ENCODE measurements at places on chromosomes 7 and 10.
A peak's percentile ranks its signal among the peaks of the same experiment; 100 is the strongest.

DNA sequence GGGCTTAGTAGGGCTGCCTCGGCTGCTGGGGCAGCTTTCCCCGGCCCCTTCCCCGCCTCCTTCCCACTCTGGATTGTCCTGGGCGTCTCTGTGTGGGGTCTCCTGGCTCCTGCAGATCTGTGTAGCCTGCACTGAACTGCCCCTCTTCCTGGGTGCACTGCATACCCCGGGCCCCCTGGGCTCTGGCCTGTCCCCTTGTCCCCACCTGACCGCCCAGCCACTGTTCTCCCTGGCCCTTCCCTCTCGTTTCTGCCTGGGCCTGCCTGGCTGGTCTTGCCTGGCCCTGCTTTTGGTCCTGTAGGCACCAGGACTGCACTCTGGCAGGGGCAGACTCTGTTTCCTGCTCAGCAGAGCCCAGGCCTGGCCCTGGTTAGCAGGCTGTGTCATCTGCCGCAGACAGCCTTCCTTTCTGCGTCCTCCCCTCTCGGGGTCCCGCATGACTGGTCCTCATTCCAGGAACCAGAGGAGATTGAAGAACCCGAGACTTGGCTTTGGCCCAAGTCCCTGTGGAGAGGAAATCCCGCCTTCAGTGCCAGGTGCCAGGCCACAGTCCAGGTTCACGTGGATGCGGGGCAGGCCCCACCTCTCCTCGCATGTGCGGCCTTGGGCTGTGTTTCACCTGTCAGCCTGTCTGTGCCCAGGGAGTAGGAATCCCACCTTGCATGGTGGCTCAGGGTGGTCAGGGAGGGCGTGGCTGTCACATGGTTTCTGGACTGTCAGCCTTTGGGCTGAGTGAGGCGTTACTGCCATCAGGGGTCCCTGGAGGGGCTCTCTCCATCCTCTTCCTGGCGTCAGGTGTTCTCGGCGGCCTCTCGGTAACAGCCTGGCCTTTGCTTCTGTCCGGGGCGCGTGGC lies 9.2 kb downstream of the INPP5A start:
- DNase-seq: no peak

DNA sequence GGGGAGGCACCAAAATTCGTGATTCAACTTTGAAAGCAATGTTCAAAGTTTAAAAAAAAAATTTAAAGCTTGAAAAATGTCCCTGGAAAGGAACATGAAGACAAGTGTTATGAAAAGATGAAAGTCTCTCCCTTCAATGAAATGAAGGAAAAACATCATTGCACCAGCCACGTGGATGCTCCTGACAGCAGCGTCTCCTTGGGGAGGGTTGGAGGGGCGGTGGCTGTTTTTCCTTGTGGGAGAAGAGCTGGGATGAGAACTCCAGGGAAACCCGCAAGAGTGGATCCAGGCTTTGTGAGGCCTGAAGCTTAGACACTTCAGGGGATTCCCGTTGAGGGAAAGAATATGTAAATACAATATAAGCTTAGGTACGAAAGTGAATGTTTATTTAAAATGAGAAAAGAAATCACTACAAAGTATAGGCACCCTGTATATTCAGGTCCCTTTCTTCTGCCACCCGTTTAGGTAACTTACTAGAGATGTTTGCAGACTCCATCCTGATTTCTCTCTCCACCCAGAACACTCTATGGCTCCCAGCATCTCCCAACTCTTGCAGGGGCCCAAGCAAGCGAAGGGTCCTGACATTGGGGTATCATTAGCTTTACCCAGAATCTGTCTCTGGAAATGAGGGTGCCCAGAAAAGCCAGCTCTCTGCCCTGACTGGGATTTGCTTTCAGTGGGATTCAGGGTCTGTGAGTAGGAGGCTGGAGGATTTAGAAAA lies 63.1 kb upstream of the BAIAP2L1 start:
- DNase-seq: no peak

GRCh38 chr7:115476671-115477181 lies 553.8 kb downstream of the TFEC start:
- DNase-seq: no peak

GRCh38 chr10:127472976-127473375 lies 76.1 kb upstream of the NPS start:
- DNase-seq: no peak

DNA sequence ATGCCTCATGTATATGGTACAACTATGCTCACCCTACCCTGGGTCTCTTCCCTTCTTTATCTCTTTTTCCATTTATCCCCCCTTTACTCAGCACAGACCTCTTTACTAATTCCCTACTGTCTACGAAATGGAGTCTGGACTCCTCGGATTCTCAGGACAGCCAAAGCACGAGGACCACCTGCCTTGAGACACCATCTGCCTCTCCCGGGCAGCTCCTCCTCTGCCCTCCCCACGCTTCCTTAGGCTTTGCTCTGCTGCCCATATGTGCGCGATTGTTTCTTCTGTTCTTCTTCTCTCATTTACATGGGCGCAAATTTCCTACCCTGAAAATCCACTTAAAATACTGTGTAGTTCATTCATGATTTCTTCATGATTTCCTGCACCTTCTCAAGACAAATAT lies 62.7 kb upstream of the STK17A start:
- DNase-seq: no peak

- no peak for DNase-seq
These were observed 20.1 kb upstream of the GSTK1 start for GRCh38 chr7:143243111-143243510.

DNA sequence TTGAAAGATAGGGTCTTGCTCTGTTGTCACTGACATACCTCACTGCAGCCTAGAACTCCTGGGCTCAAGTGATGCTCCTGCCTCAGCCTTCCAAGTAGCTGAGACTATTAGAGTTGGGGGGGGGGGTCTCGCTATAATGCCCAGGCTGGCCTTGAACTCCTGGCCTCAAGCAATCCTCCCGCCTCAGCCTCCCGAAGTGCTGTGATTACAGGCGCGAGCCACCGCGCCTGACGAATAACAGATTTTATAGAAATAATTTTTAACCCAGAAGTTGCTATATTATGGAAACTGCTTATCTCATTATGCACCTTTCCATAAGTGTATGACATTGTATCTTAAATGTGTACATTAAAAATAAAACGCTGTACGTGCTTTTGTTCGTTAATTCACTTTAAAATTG lies 846 bp downstream of the ANKRD26 start:
- DNase-seq: no peak

GRCh38 chr7:2981103-2981480 lies 62.6 kb downstream of the CARD11 start:
- DNase-seq: no peak

DNA sequence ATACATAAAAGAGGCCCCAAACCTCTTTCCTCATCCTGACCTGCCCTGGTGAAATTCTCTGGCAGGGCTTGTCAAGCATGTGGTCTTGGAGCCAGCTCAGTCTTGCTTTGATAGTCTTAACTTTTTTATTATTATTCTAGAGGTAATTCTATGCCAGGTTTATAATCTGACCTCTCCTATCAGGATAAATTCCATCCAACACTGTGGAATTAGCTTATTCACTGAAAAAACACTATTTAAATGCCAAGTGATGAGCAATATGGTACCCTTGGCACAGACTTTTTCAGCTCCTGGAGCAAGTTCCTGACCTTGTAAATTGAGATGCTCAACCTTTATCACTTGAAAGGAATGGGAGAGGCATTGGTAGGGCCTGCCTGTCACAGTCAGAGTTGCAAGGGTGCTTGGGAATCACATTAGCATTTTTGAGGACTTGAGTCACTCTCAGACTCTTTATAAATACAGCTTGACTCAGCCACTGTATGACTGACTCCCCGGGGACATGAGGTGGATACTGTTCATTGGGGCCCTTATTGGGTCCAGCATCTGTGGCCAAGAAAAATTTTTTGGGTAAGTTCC lies at the start of gene CPA4:
CPA4 (plus strand) TSS at position 480 of the 576 bp plus-strand sequence; CDS start at position 500, 20 bp downstream.
- DNase-seq: no peak

- peak; percentile 66 for DNase-seq
These were observed 57.1 kb downstream of the CHRM2 start for GRCh38 chr7:136925556-136925955.

DNA sequence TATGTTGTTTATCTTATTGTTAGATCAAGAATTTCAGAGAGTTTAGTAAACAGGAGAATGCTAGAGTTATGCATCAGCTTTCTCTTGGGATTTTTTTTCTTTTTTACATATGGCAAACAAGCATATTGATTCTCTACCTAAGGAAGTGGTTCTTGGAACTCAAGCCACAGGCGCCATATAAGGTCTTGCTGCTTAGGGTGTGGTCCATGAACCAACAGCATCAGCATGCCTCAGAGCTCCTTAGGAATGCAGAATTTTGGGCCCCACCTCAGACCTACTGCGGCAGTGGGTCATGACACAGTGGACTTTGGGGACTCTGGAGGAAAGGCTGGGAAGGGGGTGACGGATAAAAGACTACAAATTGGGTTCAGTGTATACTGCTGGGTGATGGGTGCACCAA lies 230.8 kb downstream of the SKAP2 start:
- DNase-seq: no peak

- DNase-seq: no peak
These were observed 18.8 kb downstream of the TNKS2 start for GRCh38 chr10:91816981-91817380.

GRCh38 chr10:86411281-86411841 lies 44.8 kb upstream of the GRID1 start:
- DNase-seq: no peak

DNA sequence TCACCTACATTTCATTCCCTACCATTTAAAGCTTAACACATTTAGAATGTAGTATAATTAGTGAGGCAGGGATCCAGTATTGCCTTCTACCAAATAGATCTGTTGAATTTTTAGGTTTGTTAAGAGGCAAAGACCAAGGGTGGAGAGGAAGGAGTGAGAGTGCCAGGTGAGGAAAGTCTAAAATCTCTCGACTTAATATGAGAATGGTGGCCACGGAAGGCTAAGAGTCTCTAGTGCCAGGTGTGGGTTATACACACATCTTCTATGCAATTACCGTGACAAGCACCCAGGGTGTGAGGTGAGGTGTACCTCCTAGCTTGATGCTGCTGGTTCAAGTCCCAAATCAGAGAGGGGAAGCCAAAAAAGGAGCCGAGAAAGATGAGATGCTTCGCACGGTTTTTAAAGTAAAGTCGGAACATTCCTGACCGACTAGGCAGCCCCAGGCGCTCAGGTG lies 439 bp downstream of the IQUB start:
- no peak for DNase-seq

DNA sequence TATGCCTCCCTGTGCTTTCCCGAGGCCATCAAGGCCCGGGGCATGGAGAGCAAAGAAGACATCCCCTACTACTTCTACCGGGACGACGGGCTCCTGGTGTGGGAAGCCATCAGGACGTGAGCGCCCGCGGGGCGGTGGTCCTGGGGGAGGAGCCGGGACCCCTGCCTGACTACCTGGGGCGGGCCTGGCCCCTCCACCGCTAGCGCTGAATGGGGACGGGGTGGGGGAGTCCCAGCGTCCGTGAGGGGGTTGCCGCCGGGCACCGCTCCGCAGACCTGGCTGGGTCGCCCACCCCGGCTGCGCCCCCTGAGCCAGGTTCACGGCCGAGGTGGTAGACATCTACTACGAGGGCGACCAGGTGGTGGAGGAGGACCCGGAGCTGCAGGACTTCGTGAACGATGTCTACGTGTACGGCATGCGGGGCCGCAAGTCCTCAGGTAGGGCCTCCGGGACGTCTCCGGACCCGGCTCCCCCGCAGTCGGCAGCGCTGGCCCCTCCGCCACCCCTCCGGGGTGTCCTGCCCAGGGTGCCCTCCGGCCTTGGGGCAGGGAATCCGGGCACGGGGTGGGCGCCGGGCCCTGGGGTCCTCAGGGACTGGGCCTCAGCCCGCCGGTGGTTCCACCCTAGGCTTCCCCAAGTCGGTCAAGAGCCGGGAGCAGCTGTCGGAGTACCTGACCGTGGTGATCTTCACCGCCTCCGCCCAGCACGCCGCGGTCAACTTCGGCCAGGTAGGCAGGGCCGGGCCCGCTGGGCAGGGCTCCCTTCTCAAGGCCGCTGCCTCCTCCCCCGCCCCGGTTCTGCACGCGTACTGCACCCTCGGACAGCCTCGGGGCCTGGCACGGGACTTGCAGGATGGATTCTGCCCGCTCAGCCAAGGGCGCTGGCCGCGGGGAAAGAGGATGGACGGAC lies 69.3 kb downstream of the ALOX5 start:
- DNase-seq: no peak

DNA sequence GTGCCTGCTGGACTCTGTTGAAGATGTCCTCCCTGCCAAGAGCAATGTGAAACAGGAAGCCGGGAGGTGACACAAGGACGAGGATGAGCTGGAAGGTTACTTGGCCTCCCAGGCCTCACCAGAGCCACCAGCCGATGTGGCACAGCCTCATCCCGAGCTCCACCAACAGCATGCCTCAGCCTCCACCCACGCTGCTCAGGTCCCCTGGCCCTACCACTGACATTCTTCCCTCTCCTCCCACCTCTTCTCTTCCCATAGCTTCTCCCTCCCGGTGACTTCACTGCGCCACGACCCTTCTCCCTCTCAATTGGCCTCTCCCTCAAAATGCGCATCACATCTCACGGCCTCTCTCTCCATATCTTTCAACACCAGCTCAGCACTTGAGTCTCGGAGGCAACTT lies 249.9 kb downstream of the SKAP2 start:
- no peak for DNase-seq

- DNase-seq: no peak
These were observed 152.7 kb downstream of the HECW1 start for GRCh38 chr7:43265139-43265538.

- DNase-seq: no peak
These were observed 10.9 kb downstream of the MARVELD1 start for GRCh38 chr10:97724341-97724941.

GRCh38 chr10:10725196-10725595 lies 292.5 kb upstream of the CELF2 start:
- DNase-seq: no peak

DNA sequence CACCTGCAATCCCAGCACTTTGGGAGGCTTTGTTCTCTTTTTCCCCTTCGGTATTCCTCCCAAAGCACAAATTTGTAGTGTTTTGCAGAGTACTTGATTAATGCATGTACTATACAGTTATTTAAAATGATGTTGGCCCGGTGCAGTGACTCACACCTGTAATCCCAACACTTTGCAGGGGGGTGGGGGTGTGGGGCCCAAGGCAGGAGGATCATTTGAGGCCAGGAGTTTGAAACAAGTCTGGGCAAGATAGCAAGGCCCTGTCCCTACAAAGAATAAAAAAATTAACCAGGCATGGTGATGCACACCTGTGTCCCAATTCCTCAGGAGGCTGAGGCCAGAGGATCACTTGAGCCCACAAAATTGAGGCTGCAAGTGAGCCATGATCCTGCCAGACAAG lies 26.8 kb upstream of the FOXK1 start:
- no peak for DNase-seq

DNA sequence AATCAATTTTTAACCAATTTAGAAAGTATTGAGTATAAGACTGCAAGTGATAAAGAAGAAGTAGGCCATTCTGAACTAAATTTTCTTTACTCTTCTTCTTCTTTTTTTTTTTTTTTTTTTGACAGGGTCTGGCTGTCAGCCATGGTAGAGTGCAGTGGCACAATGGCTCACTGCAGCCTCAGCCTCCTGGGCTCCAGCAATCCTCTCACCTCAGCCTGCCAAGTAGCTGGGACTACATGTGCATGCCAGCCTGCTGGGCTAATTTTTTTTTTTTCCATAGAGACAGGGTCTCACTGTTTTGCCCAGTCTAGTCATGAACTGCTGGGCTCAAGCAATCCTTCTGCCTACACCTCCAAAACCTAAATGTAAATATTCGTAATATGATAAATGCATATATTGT lies 63.2 kb downstream of the DGKB start:
- DNase-seq: no peak

All from glomerular endothelial cell (primary cell).